ENCODE measurements at places on chromosomes 2 and 18.
A peak's percentile ranks its signal among the peaks of the same experiment; 100 is the strongest.

- DNase-seq: no peak
These were observed 3.5 kb upstream of the CD226 start for GRCh38 chr18:69951182-69951581.

GRCh38 chr18:4125224-4125623 lies 329.9 kb downstream of the DLGAP1 start:
- no peak for DNase-seq

- no peak for DNase-seq
These were observed 400.3 kb downstream of the NCKAP5 start for GRCh38 chr2:133167990-133168389.

DNA sequence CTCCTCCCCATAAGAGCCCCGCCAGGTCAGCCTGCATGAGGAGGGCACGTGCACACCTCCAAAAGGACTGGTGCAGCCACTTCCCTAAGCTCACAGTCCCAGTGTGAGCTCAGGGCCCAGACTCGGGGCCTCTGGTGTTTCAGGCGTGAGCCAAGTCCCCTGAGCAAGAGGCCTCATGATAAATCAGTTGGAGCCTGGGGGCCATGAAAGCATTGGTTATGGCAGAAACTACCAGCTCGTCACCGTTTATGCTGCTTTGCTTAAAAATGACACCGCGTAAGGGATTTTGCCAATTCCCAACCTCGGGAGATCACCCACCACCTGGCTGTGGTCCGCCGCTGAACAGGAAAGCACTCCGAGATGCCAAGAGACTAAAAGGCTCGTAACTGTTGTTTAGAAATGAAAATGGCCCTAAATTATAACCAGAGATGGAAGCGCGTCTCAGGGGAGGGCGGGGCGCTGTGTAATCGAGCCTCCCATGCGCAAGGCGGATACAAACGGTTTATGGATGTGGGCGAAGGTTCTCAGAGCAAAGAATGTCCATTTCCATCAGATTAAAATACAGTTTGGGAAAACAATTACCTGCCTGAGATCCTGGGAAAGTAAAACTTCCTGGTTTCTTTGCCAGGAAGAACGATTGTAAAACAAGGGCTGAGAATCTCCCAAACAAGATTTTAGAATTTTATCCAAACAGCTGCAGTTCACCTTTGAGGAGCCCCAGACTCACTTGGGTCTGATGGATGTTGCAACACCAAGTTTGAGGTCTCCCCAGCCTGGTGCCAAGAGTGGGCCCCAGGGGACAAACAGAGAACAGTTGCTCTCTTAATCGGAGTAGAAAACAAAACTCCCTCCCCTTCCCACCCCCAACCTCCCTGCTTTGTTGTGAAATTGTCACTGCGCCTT lies 141.4 kb downstream of the BCL2 start:
- DNase-seq: no peak

GRCh38 chr18:59917422-59917821 lies 17.6 kb downstream of the PMAIP1 start:
- DNase-seq: no peak

GRCh38 chr2:159620796-159621195 lies 4.4 kb upstream of the BAZ2B start:
- no peak for DNase-seq

DNA sequence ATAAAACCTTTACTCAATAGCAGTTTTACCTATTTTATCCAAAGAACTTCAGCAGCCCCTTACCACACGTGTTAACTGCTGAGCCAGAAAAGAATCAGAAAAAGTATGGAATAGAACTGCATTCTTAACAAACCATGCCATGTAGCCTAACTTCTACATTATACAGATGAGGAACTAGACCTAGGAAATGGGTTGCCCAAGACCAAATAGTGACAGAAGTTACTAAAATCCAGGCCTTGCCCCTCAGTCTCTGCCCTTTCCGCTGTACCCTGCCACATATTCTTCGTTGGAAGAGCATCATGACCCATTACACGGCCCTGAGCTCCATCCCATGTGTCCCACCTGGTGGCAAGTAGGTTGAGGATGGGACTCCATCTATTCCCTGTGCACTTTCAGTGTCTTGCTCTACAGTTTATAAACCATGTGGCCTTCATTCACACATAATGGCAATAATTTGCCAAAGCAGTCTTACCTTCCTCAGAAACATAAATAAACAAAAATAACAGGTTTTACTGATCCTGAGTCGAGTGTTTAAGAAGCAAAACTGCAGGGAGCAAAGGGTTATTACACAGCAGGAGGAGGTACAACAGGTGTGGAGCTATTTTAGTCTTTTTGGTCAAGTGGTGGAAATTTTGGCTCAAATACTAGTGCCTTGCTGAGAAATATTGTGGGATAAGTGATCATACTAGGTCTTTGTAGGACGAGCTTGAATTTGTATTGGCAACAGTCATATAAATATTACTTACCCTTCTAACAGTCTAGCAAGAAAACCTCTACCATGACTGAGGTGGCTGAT lies 46.5 kb downstream of the HNRNPLL start:
- no peak for DNase-seq

GRCh38 chr2:74481961-74482800 lies 617 bp downstream of the CCDC142 start:
- peak; percentile 81 for DNase-seq

GRCh38 chr2:39434233-39434897 lies 2.7 kb downstream of the MAP4K3 start:
- DNase-seq: no peak

DNA sequence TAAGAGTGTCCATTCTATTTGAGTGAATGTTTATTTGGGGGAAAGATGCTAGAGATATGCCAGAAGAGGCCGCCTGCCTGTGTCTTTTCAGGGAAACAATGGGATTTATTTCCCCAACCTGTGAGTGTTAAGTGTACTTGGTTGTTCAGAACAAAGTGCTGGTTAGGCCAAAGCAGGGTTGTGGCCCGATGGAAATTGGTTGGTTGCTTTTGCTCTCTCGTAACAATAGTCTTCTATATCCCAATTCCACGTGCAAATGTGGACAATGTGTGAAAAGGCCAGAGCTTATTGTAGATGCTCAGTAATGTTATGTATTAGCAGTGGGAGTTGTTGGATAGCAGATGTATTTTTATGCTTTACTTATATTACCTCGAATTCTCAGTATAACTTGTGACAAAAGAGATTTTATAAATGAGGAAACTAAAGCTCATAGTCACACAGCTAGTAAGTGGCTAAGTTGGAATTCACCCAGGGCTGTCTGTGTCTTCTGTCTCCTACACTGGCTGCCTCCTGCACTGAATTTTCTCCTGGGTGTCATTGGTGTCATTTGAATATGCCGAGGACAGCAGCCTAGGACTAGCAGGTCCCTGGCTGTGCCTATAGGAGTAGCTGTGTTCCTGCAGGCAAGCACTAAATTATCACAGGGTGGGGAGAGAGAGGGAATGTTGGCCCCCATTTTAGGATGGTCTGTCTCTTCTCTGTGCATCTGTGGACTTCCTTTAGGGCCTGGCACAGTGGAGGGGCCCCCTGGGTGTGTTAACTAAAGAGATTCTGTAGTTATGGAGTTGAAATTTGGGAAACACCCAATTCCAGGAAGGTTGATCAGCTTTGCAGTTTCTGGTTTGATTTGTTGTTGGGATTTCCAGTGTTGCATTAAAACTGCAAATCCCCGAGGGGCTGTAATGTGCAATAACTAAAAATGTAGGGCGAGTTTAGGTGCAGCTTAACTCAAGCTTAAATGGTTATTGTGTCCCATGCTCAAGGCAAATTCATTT lies 21.6 kb downstream of the GPD2 start:
- no peak for DNase-seq

DNA sequence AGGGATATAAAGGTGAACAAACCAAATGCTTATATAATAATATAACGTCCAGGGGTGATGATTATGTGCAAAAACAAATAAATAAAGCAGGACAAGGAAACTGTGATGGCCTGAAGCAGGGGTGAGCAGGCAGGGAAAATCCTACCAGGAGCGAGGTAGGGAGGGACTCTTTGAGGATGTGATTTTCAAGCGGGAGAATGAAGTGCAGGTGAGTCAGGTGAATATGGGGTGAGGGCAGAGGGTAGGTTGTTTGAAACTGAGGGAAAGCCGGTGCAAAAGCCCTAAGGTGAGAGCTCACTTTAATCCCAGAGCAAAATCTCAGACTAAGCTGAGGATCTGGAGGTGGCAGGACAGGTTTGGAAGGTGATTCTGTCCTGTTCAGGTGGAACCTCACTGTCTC lies 40.7 kb downstream of the CYP26B1 start:
- no peak for DNase-seq

- no peak for DNase-seq
These were observed 77.8 kb downstream of the FAM161A start for GRCh38 chr2:61775956-61776570.

- DNase-seq: no peak
These were observed 46.4 kb downstream of the ASXL2 start for GRCh38 chr2:25831746-25832449.

- DNase-seq: no peak
These were observed 1.8 kb upstream of the CDK5R2 start for GRCh38 chr2:218957671-218958070.

Data from occipital lobe (tissue), 3 donors.